Amniotic stem cell (primary cell): ENCODE measurements at places on chromosomes 16 and 17.

DNA sequence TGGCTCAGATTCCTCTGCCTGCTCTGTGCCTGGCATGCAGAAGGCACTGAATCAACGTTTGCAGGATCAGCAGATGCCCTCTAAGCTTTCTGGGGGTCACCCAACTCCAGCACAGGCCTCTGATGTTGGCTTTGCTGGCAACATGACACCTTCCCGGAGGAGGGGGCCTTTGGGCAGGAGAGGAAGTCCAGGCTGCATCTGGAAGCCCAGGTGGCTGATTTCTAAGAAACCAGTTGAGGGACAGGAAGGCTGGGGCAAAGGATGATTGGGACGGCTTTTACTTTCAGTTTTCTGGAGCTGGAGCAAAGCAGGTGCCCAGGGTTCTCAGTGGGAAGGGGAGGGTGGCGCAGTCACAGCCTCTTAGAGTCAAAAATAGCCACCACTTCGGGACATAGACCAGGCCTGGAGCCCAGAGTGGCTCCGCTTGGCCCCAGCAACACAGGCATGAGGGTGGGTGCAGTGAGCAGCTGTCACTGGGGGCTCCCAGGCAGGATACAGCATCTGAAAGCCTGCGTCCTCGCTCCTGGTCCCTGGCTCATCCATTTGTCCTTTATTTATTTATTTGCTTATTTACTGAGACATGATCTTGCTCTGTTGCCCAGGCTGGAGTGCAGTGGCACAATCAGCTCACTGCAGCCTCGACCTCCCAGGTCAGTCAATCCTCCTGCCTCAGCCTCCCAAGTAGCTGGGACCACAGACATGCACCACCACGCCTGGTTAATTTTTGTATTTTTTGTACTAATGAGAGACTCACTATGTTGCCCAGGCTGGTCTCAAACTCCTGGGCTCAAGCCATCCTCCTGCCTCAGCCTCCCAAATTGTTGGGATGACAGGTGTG is 15.1 kb downstream of the SOCS1 start:
- no peak for DNase-seq

DNA sequence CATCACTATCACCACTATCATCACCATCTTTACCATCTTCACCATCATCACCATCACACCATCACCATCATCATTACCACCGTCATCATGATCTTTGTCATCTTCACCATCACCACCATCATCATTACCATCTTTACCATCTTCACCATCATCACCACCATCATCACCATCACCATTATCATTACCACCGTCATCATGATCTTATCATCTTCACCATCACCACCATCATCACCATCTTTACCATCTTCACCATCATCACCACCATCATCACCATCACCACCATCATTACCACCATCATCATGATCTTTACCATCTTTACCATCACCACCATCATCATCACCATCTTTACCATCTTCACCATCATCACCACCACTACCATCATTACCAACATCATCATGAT is 10.2 kb upstream of the ZNF469 start:
- no peak for DNase-seq

DNA sequence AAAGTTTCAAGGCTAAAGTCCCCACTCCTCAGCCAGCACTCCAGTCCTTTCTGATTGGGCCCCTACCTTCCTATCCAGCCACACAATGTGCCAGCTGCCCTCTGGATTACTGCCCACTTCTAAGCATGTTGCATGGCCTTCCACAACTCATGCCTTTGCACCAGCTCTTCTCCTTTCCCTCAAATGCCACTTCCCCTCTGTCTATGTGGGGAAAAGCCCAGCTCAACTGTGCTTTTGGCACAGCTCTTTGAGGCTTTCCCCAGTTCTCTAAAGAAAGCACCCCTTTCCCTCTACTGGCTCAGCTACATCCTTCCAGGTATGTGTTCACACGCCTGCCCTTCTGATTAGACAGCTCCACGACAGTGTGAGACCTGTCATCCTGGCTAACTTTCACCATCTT is 18.5 kb downstream of the GTF3C1 start:
- DNase-seq, result no peak

GRCh38 chr17:8948462-8948861 is 17.0 kb downstream of the PIK3R5 start:
- no peak for DNase-seq

DNA sequence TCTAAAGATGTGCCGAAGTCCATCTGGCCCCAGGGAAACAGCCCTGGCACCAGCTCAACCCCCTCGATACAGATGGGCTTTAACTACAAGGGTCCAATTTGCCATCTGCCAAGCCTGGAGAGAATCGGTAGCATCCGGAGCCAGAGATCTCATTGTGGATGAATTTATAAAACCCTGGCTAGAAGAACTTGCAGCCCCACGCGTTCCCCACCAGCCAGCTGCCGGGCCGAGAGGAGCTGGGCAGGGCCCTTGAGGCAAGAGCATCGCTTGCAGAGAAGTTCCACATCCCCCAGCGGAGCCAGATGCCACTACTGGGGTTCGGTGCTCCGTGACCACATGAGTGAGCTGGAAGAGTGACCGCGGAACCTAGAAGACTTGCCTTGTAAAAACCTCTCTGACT is 65.3 kb upstream of the NOL11 start:
- DNase-seq, result no peak

DNA sequence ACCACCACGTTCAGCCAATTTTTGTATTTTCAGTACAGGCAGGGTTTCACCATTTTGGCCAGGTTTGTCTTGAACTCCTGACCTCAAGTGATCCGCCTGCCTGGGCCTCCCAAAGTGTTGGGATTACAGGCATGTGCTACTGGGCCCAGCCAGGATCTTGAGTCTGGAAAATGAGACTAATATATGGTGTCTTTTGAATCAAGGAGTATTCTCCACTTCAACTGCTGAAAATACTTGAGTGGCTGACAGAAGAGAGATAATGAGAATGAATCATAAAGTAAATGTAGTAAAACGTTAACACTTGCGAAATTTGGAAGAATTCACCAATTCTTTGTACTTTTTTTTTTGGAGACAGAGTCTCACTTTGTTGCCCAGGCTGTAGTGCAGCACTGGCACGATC is 16.6 kb downstream of the SMYD4 start:
- no peak for DNase-seq

DNA sequence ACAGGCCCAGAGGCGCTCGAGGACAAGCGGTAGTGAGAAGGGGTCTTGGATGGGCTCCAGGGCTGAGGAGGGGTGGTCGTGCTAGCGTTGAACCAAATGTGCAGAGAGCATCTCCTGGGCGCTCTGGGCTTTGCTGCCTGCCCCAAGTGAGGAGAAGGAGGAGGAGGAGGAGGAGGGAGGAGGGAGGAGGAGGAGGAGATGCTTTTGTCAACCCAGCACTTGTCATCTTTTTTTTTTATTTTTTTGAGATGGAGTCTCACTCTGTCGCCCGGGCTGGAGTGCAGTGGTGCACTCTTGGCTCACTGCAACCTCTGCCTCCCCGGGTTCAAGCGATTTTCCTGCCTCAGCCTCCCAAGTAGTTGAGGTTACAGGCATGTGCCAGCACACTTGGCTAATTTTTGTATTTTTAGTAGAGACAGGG is 59.8 kb downstream of the PGS1 start:
- DNase-seq, result no peak

GRCh38 chr17:43143201-43143600 is 18.0 kb upstream of the BRCA1 start:
- no peak for DNase-seq

DNA sequence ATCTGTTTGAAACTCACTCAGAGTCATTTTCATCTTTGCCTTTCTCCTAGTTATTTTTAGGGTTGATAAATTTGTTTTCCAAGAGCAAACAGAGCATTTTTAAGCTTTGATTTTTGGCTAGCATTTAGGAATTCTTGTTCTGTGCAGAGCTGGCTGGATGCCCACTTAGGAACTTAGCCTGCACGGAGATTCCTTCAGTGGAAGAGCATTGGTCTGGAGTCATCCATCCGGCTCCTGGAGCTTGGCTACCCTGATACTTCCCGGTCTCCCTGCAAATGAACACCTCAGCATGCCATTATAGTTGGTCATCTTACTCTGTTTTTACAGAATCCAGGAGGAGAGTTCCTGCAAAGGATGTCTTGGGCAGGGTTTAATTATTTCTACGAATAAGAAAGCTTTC is 57.1 kb downstream of the SPECC1 start:
- DNase-seq, result peak; percentile 42
